ENCODE measurements at places on chromosomes 3 and 15.
A peak's percentile ranks its signal among the peaks of the same experiment; 100 is the strongest.

- DNase-seq, result no peak
Observed at GRCh38 chr3:186172353-186172752, 63.5 kb upstream of the ETV5 start.

DNA sequence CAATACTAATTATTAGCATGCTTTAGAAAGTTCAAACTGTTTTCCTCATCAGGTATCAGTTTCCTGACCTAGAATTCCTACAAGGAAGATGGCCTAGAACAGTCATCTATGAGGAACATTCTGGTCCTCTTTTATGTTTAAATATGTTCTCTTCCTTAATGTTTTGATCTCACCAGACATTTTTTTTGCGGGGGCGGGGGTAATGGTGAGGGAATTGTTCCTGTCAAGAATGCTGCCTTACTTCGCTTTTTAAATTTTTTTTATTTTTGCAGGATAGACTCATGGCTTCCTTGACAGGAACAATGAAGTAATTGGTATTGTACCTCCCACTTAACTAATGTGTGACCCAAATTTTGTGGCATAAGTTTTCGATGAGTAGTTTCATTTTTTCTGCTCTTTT, 44.3 kb upstream of the NANOGP8 start:
- no peak for DNase-seq

DNA sequence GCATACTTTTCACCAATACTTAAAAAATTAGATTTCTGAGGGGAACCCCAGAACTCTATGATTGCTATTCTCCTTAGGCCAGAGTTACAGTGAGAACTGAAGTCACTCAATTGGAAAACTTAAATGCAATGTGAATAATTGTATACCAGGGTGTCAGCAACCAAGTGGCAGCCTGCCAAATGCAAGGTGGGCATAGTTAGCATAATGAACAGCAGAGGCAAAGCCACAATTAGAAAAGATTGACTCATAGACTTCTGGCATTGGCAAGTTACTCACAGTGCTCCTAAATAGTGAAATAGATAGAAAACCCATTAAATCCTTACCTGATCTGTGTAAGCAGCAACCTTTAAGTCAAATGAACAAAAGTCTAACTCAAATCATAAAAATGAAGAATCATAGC, 94.9 kb downstream of the BCHE start:
- no peak for DNase-seq

GRCh38 chr3:87332789-87333188, 56.4 kb upstream of the POU1F1 start:
- no peak for DNase-seq

- DNase-seq, result no peak
Observed at GRCh38 chr3:171598990-171599389, 138.8 kb upstream of the TNIK start.

DNA sequence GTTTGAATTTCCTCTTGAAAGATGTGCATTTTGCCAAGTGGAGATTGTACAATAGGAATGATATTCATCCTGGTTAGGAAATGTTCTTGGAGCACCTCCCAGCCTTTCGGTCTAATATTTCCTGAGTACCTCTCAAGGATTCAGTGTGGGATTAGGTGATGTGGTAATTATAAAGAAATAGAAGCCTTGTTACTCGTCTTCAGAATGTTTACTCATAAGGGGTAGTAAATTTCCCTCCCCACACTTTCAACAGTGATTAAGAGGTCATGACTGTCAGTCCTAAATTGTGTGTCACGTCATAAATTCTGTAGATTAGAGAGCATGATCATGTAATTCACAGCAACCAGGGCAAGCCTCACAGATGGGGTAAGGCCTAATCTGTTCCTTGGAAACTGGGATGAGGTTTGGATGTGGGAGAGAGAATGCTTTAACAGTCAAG, 633.1 kb upstream of the TBL1XR1 start:
- DNase-seq, result no peak

- DNase-seq, result no peak
Observed at GRCh38 chr3:176905331-176905730, 292.0 kb downstream of the TBL1XR1 start.

DNA sequence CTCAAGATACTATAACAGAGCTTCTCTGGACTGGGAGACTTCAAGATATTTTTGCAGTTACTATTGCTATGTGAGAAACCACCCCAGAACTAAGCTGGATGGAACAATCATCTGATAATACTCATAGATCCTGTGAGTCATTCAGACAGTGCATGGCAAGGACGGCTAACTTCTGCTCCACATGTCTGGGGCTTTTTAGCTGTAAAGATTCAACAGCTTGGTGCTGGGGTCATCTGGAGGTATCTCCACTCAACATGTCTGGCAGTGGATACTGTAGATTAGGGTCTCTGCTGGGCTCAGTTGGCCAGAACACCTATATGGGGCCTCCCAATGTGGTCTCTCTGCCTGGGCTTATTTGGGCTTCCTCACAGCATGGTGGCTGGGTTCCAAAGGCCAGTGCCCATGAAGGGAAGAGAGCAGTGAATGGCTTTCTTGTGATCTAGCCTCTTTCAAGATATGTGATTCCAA, 117.3 kb upstream of the SLC7A14 start:
- no peak for DNase-seq

GRCh38 chr15:37767841-37768455, 166.5 kb upstream of the TMCO5A start:
- no peak for DNase-seq

DNA sequence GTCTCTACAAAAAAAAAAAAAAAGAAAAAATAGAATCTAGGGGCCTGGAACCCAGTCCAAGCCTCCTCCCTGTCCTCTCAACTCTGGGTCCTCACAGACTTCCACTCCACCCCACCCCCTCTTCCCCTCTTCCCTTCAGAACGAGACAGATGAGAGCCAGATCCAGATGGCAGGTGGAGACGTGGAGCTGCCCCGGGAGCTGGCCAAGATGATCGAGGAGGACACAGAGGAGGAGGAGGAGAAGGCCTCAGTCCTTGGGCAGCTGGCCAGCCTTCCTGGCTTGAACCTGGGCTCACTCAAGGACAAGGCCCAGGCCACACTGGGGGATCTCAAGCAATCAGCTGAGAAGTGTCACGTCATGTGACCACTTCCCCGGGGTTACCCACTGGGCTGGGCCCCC, 3.6 kb downstream of the CPLX3 start:
- no peak for DNase-seq

GRCh38 chr3:119933207-119933606, 151.3 kb downstream of the NR1I2 start:
- no peak for DNase-seq

- peak; percentile 56 for DNase-seq
Observed at GRCh38 chr3:184540777-184541681, 20.6 kb upstream of the EPHB3 start.

GRCh38 chr3:94009608-94010007, 18.8 kb downstream of the STX19 start:
- DNase-seq, result no peak

DNA sequence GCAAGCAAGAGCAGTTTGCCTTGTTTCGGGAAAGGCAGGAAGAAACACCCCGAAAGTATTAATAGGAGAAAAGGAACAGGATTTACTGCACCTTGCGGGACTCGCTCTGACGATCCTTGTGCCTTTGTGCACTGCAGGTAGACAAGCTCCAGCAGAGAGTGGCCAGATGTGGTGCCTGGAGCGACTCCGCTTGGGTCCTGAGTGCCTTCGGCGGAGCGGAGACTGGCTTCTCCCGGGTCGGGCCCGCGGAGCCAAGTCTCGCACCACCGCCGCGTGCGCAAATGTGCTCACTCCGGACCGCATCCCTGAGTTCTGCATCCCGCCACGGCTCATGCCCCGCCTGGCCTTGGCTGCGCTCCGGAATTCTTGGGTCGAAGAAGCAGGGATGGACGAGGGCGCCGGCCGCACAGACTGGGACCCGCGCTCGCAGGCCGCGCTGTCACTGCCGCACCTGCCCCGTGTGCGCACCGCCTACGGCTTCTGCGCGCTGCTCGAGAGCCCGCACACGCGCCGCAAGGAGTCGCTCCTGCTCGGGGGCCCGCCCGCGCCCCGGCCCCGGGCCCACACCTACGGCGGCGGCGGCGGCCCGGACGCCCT, 769 bp downstream of the C2CD4A start:
- DNase-seq, result no peak

DNA sequence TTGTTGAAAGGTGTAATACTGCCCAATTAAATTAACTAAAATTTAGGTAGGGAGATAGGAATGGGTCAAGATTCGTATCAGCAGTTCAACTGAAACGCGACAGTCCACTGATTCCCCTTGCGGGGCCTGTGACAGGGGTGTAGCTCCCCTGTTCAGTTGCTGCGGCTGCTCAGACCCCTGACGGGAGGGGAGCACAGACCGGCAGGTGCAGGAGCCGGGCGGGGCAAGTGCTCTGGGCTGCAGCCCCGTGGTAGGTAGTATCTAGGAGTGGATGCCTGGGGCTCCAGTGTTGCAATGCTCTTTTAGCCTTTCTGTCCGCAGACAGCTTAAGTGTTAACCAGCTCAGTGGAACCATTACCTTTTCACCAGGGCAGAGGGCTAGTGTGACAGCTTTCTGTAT, 164.9 kb downstream of the ROBO2 start:
- no peak for DNase-seq

DNA sequence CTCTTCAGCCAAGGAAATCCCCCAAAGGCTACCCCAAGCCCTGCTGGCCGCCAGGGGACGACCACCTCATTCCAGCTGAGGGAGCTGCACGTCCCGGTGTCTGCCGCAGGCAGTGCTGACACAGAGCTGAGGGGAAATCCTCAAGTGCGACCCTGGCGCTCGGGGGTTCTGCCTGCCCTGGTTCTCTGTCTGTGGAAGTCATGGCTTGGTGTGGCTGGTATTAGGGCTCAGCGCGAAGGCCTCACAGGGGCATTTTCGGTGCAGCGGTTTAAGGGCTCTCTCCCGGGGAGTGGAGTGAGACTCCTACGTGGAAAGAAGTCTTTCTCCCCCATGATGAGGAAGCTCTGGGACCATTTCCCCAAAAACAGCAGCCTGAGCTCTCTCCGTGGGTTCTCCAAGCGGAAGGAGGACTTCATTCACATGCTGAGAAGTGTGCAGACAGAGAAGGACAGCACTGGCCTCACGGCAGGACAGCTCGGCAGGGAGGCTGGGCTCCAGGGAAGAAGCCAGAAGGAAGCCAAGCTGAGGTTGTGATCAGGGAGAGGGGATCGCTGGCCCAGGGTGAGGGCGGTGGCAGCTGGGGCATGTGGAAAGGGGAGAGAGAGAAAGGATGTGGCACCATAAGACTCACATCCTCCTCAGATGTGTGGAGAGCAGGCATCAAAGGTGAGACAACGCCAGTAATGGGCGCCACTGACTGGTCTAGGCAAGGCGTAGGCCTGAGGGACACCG, 48.6 kb downstream of the KLF15 start:
- no peak for DNase-seq

- DNase-seq, result no peak
Observed at GRCh38 chr3:1955170-1955569, 143.5 kb upstream of the CNTN4 start.

- no peak for DNase-seq
Observed at GRCh38 chr15:40815042-40815698, 7.9 kb upstream of the DNAJC17 start.

GRCh38 chr15:92992720-92993119, 92.6 kb downstream of the CHD2 start:
- DNase-seq, result no peak

DNA sequence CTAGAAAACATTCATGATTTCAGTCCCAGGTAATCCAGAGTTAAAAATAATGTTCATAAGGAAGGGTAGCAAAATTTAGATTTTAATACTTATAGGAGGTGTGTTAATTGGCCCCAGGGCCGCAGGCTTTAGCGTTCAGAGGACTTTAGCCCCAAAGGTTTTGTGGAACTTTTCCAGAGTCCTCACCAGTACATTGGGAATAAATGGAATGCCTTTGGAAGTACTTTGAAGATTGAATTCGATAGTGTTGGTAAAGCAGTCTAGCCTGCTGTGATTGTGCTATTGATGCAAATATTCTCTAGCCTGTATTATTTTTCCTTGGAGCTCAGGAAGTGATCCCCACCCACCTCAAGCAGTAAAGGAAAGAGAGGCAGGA, 137.1 kb downstream of the IGF1R start:
- DNase-seq, result no peak

DNA sequence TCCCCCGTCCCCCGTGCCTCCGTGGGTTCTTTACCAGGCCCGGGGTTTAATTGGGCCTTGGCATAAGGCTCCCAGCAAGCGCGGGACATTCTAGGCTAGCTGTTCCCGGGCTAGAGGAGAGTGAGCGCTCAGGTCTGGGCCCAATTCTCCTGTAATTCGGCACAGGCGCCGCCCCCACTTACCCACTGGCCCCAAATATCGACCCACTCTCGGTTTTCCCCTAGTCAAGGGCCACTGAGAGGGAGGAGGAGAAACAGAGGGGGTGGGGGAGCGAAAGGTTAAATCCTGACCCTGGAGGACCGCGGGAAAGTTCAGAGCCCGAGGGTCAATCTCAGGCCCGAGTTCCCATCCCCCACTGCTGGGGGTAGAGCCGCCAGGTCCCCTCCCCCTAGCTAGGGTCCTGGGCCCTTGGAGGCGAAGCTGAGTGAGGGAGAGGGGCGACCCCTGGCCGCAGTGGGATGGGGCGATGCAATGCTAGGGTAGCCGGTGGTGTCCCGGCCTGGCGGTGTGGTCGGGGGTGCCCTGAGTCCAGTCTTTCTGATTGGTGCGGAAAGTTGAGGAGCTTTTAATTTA, 8.5 kb upstream of the ONECUT1 start:
- no peak for DNase-seq

GRCh38 chr15:57884936-57885335, 178.4 kb downstream of the POLR2M start:
- DNase-seq, result no peak

DNA sequence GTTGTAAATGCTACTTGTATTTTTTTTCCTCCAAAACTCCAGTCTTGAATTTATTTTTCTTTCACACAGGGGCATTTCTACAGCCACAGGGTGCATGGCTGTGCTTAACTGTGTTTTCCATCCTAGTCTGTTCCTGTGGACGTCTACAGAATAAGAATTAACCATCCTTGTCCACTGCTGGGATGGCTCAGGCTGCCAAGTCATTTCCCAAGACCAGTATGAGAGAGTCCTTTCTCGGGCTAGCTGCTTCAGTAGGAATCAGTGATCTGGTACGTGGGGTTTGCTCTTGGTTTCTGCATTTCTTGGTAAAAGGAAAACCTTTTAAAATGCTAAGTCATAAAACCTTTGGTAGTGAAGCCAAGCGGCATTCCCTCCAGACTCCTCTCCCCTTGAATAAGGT, 29.8 kb downstream of the CHDH start:
- DNase-seq, result no peak

DNA sequence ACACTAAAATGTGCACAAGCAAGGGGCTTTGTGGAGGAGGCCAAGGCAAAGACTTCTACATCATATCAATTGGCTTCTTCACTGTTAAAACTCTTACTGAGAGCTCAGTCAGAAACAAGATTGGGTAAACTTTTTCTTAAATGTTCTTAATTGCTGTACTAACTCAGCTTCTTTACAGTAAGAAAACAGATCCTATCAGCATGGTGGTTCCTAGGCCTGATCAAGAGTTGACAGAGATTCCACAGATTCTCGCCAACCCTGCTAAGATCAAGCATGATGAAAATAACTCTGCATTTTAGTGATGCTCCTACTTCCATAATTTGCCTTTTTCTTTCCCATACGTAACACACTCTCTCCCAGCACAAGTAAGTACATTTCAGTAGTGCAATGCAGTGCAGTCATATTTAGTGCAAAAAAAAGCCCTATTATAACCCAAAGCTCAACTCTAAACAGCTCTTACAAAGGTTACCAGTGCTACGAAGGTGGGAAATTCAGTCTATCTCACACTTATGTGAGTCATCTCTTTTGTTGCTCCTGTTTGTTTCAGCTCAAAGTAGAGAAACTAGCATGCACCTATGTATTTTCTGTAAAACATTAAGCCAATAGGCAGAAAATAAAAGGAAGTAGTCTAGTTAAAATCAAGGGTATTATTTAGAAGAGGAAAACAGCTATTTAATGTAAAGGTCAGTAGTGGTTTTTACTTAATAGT, 29.9 kb downstream of the TIGIT start:
- no peak for DNase-seq

Measured in stimulated activated CD4-positive, alpha-beta T cell treated with anti-CD3 and anti-CD28 coated beads, Interleukin-12 subunit alpha, Interleukin-12 subunit beta, amount 100 ng/mL, for 48 hours (primary cell).